ENCODE measurements at places on chromosomes 11 and 22.

- DNase-seq, result no peak
These were observed 2.7 kb downstream of the CHRM4 start for GRCh38 chr11:46388619-46389449.

DNA sequence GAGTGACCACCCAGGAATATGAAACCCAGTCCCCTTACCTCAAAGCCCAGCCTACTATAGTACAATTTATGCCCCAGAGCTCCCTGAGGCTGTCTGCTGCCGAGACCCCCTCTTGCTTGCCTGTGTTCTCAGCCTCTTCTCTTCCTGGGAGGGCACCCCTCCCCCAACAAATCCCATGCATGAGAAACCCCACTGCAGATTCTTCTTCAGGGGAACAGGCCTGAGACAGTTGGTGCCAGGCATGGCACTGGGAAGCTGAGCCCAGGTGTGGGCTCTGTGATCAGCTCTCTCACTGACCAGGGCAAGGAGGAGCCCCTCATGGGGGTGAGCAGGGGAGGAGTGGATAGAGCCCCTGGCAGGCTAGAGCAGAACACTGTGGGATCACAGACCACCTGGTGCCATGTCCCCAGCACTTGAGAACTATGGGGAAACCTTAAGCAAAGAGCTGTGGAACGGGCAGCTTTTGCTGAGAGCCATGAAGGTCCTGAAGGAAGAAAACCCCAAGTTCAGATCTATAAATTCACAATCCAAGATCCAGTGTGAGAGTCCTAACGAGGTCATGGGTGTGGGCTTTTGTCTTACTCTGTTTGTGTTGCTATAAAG is 46.5 kb upstream of the TH start:
- no peak for DNase-seq

DNA sequence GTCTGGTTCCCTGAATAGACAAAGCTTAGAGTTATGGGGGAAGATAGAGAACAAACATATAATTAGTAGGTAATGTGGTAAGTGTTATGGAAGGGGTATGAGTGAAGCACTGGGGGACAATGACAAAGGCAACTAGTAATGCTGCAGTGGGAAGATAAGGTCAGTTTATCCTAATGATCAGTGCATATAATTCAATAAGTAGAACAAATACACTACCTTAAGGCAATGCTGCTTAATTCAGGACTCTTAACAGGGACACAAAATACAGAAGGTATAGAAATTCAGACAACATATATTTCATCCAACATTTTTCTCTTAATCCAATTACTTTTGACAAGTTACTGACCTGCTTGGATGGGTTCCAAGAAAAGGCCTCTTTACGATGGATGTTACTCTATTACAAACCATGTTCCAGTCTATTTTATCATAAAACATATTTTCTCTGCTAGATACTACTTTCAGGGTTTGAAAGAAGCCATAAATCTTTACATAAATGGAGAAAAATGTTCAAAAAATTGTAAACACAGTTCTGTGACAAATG is 1186.2 kb downstream of the LRRC4C start:
- DNase-seq, result no peak

DNA sequence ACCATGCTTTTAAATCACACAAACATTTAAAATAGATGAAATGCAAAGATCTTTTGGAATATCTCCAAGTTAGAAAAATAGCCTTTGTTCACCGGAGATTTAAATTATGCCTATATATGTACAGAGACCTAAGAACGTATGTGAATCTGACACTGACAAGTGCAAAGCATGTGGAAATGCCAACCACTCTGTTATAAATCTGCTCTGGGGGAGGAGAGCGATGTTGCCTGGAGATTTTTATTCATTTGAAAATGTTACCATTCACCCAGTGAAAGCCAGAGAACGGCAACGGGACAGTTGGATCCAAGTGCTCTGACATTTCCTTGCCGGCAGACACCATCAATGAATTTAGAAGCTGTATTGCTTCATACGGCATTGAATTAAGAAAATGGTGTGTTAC is 39.8 kb upstream of the BMAL1 start:
- no peak for DNase-seq

DNA sequence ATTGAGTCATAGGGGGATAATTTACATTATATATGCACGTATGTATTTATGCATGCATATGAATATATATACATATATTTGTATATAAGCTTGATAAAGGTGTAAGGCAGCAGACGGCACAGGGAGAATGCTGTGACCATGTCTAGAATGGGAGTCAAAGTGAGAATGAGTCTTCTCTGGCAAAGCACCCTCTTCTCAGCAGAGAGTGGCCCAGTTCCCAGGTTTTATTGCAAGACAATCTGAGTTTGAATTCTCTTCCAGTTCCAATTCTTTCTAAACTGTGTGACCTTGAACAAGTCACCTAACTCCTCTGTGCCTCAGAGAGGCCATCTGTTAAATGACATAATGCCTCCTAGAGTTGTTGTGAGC is 13.8 kb downstream of the EHF start:
- DNase-seq, result no peak

DNA sequence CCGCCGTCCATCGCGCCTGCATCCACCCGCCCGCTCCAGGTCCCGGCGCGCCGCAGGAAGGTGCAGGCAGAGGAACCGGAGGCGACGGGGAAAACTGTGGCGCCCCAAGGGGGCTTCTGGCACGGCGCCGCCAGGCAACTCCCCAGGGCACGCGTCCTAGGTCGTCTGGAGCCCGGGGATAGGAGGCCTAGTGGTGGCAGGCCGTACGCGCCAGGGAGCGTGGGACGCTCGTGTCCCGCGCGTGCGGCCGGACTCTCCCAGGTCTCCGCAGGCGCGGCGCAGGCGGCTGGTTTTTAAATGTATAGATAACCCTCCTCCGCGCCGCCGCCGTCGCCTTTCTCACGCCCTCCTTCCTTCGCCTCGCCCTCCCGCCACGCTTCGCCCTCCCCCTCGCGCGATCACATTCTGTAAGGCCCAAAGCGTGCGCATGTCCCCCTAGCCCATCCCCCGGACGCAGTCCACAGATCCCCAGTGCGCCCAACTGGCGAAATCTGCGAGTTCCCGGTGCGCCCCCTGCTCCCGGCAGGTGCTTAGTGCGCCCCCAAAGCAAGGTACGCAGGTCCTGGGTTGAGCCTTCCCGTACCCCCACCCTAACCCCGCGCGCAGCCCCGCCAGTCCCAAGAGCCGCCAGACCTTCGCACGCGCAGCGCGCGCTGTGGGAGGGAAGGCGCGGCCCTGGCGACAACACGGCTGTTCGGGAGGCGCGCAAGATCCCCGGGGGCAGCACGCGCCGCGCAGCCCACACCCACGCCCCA is at the start of gene ASCL2:
Gene ASCL2, minus strand, starts transcription at position 267 of the 755 bp plus-strand sequence. Its CDS starts 256 bp downstream, at position 11.
- peak; percentile 11 for DNase-seq

- DNase-seq, result peak; percentile 35
These were observed 56.7 kb upstream of the CLPB start for GRCh38 chr11:72491001-72491400.

DNA sequence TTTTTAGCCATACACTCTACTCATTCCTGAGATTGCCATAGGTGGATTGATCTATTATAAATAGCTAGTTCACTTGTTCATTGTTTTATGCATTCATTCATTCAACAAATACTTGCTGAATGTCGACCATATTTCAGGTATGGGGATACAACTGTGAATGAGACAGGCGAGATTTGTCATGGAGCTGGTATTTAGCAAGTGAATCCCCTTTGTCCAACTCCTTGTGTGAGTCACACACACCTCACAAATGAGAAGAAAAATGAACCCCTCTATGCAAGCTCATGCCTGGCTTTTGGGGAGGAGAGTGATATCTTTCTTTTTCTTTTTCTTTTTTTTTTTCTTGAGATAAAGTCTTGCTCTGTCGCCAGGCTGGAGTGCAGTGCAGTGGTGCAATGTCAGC is 1.8 kb upstream of the AMPD3 start:
- DNase-seq, result no peak

DNA sequence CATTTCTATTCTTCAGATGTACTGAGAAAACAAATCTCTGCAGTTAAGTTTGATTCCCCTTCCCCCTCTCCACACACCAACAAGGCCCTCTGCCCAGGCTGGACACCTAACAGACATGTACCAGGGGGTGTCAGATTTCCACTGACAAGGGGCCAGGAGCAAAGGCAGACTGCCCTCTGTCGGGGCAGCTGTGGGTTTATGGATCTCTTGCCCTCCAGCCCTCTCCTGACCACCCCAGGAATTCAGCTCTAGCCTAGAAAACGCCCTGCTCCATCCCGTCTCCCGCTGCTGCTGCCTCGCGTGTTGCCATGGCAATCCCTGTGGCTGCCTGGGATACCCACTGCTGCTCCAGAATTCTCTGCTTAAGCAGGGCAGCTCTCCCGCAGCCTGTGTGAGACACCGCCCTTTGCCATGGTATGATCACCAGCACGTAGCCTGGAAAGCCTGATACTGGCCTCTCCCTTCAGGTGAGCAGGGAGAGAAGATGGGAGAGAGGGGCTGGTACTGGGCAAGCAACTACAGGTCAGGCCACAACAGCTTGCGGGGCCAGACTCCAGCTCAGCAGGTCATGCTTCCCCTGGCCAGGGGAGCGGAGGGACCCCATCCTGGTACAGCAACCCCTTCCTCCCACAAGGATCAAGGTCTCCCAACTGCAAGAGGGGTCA is 41.6 kb downstream of the BUD13 start:
- DNase-seq, result no peak

- DNase-seq, result peak; percentile 25
These were observed 7.9 kb upstream of the SLN start for GRCh38 chr11:107719557-107720302.

DNA sequence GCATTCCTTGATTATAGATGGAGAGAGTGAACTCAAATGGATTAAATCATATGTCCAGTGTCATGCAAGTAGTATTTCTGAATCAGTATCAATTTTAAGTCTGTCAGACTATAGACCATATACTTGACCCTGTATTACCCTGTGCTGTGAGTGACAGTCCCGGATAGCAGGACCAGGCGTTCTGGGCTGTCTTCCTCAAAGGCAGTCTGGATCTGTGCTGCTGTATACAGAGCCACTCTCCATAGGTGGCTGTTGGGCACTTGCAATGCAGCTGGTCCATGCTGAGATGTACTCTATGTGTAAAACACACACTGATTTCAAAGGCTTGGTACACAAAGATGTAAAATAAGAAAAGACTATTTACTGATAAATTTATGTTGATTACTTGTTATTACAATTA is 294.3 kb downstream of the OPCML start:
- DNase-seq, result no peak

GRCh38 chr11:117795638-117796455 is 1.2 kb downstream of the DSCAML1 start:
- no peak for DNase-seq

GRCh38 chr11:63563201-63564055 is at the start of gene PLAAT2:
PLAAT2 (minus strand) TSS chr11:63563379; CDS start chr11:63563324, 55 bp downstream.
- no peak for DNase-seq

GRCh38 chr22:36741968-36742367 is 34.0 kb downstream of the IFT27 start:
- DNase-seq, result no peak

GRCh38 chr11:19978668-19979518 is 181.4 kb downstream of the DBX1 start:
- DNase-seq, result peak; percentile 80

DNA sequence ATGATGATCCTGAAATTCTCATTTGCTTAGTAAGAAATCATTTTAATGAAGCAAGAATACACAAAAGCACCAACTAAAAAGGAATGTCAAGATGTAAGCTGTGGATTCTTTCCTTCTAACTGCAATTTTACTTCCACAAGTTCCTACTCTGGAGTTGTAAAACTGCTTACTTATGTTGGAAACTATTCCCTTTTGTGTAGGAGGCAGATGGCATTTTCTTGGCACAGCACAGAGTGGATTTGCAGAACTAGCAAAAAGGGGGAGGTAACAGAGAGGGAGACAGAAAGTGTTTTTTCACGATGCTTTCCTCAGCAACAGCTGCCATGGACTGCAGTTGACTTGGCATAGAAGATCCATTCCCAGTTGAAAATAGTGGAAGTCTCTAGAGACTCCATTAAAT is 1112.0 kb upstream of the RAG2 start:
- no peak for DNase-seq

- DNase-seq, result peak; percentile 39
These were observed 7.1 kb upstream of the VWA5A start for GRCh38 chr11:124108156-124108555.

DNA sequence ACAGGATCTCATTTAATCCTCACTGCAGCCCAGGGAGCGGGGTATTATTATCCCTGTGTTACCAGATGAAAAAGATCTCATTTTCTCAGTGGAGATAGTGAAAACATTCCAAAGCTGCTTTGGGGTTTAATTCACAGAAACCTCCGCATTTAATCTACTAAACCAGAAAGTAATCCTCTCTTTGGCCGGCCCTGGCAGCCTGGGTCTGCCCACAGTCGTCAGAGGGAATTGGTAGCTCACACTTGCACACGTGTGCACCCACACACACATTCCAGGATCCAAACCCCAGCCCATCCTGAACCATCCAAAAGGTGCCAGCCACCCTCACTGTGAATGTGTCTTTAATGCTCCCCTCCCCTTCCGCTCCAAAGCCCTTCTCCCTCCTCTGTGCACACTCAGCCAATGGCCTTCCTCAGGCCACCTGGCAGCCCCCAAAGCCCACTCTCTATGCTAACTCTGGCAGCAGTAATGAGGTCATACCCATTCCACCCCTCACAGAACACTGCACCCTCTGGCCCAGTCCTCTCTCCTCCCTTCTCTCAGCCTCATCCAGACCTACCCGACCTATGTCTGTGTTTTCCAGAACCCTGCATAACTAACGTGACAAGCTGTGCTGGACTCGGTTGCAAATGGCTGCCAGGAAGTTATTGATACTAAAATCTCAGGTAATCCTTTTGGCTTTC is 466.2 kb downstream of the SOX6 start:
- DNase-seq, result peak; percentile 43

DNA sequence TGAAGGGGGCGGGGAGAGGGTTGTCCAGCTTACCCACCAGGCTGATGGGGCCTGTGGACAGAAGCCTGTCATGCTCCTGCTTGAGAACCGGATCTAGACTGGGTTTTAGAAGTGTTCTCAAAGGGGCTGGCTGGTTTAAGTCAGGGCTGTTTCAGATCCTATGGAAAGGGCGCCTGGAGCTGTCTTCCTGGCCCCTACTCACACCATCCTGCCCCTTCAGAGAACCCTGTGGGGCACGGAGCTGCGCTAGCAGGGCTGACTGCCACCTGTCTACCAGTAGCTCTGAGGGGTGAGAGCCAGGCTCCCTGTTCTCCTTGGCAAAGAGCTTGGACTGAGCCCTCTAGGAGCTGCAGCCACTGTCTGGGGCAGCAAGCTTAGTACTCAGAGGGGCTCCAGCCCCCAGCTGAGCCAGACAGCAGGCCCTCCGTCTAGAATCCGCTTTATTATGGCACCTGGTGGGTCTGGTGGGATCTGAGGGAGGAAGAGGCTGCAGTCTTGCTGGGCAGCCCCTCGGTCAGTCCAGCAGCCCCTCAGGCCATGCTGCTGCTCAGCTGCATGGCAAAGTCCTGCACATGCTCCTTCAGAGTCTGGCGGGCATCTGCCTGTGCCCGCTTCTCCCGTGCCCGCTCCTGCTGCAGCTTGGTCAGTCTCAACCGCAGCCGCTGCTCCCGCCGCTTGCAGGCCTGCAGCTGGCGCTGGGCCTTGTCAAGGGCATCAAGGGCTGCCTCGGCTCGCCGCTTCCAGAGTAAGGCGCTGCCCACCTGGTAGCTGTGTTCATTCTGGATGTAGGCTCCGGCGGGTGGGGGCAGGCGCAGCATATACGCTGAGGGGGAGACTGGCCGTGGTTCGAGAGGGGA is 2.3 kb downstream of the THAP7 start:
- DNase-seq, result no peak
